Occipital lobe (tissue), 3 donors: ENCODE measurements at places on chromosomes 13 and 19.

GRCh38 chr19:32053376-32053775 lies 292.0 kb upstream of the ZNF507 start:
- no peak for DNase-seq

DNA sequence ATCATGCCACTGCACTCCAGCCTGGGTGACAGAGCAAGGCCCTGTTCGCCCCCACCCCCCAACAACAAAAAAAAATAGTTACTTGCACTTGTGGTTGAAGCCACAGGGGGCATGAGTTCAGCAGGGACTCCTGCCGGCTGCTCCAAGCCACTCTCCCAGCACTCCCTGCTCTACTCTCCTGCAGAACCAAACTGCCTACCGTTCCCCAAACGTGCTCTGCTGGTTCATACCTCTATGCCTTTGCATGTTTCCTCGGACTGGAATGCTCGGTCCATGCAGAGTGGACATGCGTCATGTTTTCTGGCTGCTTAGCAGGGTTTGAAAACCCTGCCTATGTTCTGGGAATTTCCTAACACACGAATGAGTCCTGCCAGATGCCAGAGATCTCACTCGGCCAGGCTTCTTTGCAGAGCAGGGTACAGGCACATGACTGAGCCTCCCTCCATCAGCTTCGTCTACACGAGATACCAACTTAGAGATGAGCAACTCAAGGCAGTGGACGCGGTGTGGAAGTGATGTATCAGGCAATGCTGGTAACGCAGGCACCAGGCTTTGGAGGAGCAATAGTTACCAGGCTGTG lies 8.5 kb upstream of the SLC25A15 start:
- no peak for DNase-seq

GRCh38 chr19:48396016-48396823 lies 2.8 kb downstream of the GRIN2D start:
- no peak for DNase-seq

DNA sequence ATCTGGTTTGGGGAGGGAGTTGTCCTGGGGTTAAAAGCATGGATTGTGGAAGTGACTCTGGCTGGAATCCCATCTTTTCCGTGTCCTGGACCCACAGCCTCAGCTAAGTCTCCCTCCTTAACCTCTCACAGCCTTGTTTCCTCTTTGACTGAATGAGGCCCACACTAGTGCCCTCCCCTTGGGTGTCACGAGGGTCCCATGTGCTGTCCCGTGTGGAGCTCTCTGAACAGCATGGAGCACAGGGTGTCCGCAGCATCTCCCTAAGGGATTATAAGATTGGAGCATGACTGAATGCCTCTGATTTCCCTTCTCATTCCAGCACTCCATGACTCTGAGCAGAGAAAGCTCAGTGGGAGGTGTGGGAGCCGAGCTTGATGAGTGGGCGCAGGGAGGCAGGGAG lies 182.5 kb downstream of the TEX29 start:
- no peak for DNase-seq

- no peak for DNase-seq
Measured at GRCh38 chr13:98584668-98585397, 7.9 kb upstream of the STK24 start.

GRCh38 chr13:52638666-52639328 lies 3.4 kb upstream of the HNRNPA1L2 start:
- DNase-seq = no peak

GRCh38 chr13:110565296-110565695 lies 3.8 kb upstream of the RAB20 start:
- DNase-seq = no peak

GRCh38 chr13:34035676-34036325 lies 217.9 kb downstream of the RFC3 start:
- DNase-seq = no peak
